Transverse colon (tissue), 4 donors: ENCODE measurements at places on chromosomes 2 and 18. TPM values are rescaled to one million over a fixed set of nuclear protein-coding genes. Genes with fewer than 3 reads are reported as not detected.

- no peaks in the 10 kb centered on the region for H3K27me3 ChIP-seq
- H3K27ac ChIP-seq = no peak overlapping the region
- DNase-seq = no peak
Measured at GRCh38 chr2:189933911-189934399, 128.6 kb downstream of the MSTN start.

DNA sequence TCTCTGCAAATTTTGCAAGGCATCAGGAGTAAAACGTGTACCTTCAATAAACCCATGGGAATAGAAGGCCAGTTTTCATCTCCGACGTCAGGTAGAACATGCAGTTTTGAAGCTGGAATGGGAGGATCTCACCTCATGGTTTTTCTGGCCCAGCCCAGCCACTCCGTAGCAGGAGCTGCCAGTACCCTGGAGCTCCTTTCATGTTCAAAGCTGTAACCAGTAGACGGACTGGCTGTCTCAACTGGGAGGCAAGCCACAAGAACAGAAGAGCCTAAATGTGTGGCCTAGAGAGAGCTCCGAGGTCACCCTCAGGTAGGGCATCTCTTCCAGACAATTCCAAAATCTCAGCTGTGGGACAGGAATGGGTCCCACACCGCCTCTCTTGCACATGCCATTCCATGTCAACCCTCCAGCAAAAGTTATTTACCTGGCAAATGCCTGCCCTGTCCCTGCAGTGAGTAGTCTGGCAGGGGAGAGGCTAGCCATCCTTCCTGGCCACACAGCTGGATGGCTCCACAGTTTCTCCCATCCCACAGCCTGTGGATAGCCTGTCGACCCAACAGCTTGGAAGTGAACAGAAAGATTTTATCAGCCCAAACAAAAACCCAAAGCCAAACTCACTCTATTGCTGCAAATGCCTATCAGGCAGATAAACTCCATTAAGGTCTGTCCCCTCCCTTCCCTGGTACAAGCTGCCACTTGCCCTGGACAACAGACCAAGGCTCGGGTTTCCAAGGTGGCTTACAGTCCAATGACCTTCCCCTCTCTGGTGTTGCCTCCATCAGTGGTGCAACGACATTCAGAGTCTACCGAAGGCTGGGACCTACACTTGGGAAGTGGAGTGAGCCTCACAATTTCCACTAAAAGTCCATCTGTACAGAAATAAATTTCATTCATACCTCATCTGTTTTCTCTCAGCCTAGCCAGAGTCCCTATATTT is 27.8 kb downstream of the CRACDL start:
- no peaks in the 10 kb centered on the region for H3K36me3 ChIP-seq
- no peaks in the 10 kb centered on the region for H3K27me3 ChIP-seq

DNA sequence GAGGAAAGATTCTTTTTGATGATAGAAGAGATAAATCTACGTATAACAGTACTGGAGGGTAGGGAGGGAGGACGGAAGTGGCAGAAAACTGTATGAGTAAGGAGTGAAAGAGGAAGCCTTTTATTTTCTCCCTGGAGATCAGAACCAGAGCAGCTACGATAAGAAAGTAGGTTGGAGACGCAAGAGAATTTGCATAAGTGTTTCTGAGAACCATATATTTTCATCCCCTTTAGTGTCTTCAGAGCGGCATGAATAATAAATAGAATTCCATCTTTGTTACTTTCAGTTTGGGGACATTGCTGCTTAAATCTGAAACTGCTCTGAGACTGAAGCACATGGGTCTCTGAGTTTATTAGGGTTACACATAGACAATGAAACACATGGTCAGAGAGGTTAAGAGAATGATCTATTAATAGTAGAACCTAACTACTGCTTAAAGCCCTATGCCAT is 230.2 kb upstream of the TNP1 start:
- no peaks in the 10 kb centered on the region for H3K27me3 ChIP-seq
- no peaks in the 10 kb centered on the region for H3K4me1 ChIP-seq
- H3K36me3 ChIP-seq = no peaks in the 10 kb centered on the region
- no peak for DNase-seq
- H3K4me3 ChIP-seq = no peak overlapping the region
- no peak overlapping the region for H3K27ac ChIP-seq

DNA sequence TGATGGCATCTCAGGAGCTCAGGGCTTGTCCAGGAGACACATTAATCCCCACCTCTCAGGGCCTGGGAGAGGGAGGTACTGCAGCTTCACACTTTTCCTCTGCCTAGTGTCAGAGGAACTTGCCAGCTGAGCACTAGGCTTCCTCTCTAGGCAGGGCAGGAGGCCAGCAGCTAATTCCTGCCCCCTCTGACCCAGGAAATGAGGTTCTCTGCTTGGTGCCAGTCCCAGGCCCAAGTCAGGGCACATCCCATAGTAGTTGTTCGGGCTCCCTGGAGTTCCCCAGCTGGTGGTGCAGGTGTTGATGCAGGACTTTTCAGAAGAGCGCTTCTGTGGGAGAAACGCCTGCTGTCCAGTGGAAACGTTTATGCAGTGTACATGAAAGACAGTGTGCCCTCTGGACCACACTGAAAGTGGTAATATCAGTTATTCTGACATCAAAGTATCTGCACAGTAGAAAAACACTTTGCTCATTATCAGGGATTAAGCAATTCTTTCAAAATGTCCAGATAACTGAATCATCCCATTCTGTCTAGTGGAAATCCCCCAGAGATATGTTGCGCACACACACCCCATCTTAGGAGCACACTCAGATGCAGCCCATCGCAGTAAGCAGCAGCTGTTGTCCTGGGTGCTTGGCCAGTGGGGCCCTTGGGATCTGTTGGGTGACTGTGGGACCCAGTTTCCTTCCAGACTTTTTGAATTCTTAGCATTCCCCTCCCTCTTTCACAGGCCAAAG is 17.8 kb upstream of the SCLY start:
- H3K36me3 ChIP-seq = no peaks in the 10 kb centered on the region
- DNase-seq = no peak
- H3K4me3 ChIP-seq = no peak overlapping the region
- no peaks in the 10 kb centered on the region for H3K27me3 ChIP-seq
- no peaks in the 10 kb centered on the region for H3K4me1 ChIP-seq

- H3K4me1 ChIP-seq = no peaks in the 10 kb centered on the region
- DNase-seq = no peak
- H3K4me3 ChIP-seq = no peak overlapping the region
- H3K36me3 ChIP-seq = no peaks in the 10 kb centered on the region
Measured at GRCh38 chr2:235162082-235162836, 210.4 kb downstream of the SH3BP4 start.

- H3K27me3 ChIP-seq = no peaks in the 10 kb centered on the region
- H3K36me3 ChIP-seq = no peaks in the 10 kb centered on the region
Measured at GRCh38 chr2:227370092-227370491, 9.0 kb downstream of the TM4SF20 start.

GRCh38 chr18:35000457-35000856 is 40.8 kb upstream of the MAPRE2 start:
- no peak overlapping the region for H3K4me3 ChIP-seq
- H3K27ac ChIP-seq = no peak overlapping the region
- no peak for DNase-seq

TM4SF20 gene
- total RNA-seq = 10.2 TPM

GRCh38 chr2:27264753-27265535 is 2.1 kb upstream of the SLC30A3 start:
- peak; percentile 66 for DNase-seq
- H3K4me3 ChIP-seq = peak overlapping the region; percentile 18
- peaks cover 100% of the 10 kb centered on the region for H3K27me3 ChIP-seq
- no peak overlapping the region for H3K27ac ChIP-seq
- no peaks in the 10 kb centered on the region for H3K36me3 ChIP-seq

LRP1B gene
- 0.48 TPM for total RNA-seq

AGXT gene
- total RNA-seq = not detected
